ENCODE measurements at places on chromosomes 5 and 9.

DNA sequence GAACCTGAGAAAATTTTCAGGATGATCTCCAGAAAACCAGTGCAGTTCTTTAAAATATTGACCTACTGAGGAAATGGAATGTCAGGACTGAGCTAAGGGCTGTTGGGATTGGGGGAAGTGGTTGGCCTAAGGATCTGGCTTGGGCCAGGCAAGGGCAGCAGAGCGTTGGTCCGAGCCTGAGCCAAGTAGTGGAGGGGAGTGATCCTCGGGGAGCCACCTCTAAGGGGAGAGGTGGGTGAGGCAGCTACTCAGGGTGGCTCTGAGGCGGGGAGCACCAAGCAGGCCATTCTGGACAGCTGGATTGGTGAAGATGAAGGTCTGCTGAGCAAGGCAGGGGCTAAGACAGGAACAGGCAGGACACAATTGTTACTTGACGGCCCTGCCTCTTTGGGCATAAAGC is 11.5 kb downstream of the CAMK4 start:
- no peak for DNase-seq

- no peak for DNase-seq
Observed at GRCh38 chr5:168085261-168086031, 206.0 kb upstream of the WWC1 start.

- DNase-seq: no peak
Observed at GRCh38 chr9:3880851-3881250, 355.1 kb upstream of the RFX3 start.

DNA sequence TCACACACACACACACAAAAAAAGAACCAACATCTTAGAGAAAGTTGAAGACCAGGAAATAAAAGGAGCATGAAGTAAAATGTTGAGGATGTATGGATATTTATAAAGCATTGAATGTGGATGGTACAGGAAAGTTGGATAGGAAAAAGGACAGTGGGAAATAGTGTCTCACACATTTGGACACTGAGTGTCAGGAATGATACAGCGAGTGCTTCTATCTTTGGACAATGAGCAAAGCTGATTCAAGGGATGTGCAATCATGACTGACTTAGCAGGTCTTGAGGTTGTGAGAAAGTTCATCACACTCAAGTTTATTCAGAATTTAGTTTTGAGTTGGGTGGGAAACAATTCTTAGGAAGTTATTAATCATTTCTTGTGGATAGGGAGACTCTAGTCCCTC is 50.1 kb upstream of the SRP19 start:
- DNase-seq: no peak

DNA sequence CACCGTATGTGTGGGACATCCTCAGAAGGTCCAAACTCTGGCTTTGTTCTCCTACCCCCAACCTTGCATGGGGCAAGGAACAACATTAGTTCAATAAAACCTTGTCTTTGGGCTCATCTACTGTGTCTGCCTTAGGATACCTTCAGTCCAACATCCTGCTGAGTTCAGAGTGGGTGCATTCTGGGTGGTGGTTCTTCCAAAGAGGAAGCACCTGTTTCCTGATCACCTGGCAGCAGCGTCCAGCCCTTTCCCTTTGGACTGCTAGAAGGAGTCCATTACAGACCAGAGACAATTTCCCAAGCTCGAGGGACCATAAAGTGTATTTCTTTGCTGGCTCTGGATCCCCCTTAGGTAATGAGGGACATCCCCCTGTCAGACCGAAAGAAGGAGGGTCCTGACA is 154.1 kb downstream of the SEMA6A start:
- DNase-seq: no peak

DNA sequence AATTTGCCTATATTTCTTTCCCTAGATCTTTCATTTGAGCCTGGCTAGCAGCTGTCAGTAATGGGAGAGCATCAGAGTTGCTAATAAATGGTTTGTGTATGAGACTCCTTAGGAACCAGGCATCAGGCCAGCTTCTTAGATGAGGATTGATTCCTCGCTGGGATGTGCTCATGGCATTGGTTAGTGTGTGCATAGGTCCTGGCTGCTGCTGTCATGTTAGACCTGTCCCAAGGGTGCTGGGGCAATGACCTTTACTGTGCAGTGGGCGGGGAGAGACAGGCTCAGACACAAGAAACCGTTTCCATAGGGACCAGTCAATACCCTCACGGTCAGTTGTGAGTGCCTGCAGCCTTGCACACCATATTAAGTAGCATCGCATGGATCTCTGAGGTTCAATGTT is 112.3 kb upstream of the NR3C1 start:
- DNase-seq: no peak
